ENCODE measurements at places on chromosomes 2 and 18. TPM values are rescaled to one million over a fixed set of nuclear protein-coding genes. Genes with fewer than 3 reads are reported as not detected.

FNDC4 gene
- 3.7 TPM for total RNA-seq

DNA sequence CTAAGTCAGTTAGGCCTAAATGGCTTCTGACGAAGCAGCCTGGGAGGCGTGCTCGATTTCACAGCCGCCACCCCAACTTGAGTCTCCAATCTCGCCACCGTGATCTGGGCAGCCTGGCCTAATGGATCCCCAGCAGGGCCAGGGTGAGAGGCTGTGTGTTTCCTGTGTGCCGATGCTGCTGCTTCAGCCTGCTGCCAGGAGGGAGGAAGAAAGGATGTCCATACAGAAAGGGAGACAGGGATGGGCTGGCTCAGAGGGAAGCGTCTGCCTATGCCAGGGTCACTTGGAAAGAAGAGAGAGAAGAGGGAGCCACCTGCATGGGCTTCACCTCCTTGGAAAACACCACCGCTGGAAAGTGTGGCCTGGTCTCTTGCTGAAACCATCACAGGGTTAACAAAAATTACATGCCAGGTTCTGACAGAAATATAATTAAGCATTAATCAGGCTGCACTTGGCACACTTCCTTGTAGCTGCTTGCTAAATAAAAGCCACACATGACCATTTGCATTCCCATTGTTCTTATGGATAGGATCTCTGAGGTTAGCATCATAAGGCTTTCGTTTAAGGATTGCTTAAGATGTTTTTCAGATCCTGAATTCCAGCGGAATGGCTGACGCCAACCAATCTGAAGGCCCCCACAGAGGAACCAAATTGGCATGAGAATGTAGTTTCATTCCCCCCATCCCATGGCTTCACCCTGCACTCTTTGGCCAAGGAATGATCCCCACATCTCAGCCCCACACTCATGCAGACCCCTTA, 108.8 kb upstream of the SLC1A4 start:
- DNase-seq = no peak

- no peak for DNase-seq
Measured at GRCh38 chr2:140601342-140601741, 1529.5 kb downstream of the LRP1B start.

- no peak for DNase-seq
Measured at GRCh38 chr2:170148161-170148560, 29.8 kb upstream of the MYO3B start.

DNA sequence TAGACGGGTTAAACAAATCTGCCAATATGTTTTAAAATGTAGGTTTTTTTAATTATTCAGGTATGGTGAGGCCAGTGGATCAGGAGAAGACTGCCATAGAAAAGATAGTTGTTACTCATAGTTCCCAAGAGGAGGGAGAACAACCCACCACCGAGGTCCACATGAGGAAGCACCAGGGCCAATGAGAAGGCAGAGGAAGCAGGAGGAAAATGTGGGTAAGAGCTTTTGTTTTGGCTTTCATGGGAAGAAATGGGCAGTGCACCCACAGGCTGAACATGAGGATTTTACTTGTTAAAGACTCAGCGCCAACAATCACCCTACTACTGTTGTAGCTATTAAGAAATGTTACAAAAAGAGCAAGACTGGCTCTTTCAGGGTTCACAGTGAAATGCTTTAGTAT, 191.8 kb upstream of the HNMT start:
- no peak for DNase-seq

GRCh38 chr2:98172951-98173350, 86.0 kb downstream of the VWA3B start:
- no peak for DNase-seq

Data from ureter (tissue), 1 donor.